ENCODE measurements at places on chromosomes 11 and 22.

GRCh38 chr11:86947541-86947940 lies 7.7 kb downstream of the FZD4 start:
- peak overlapping the region; percentile 47 for H3K27ac ChIP-seq
- H3K4me3 ChIP-seq: no peak overlapping the region
- H3K27me3 ChIP-seq: no peaks in the 10 kb centered on the region
- peaks cover 32% of the 10 kb centered on the region for H3K36me3 ChIP-seq
- DNase-seq: no peak

- no peak for DNase-seq
- no peaks in the 10 kb centered on the region for H3K27me3 ChIP-seq
- peaks cover 47% of the 10 kb centered on the region for H3K36me3 ChIP-seq
- H3K27ac ChIP-seq: peak overlapping the region; percentile 32
- peaks cover 39% of the 10 kb centered on the region for H3K4me1 ChIP-seq
These were observed 73.0 kb downstream of the CD44 start for GRCh38 chr11:35211952-35212351.

- H3K27me3 ChIP-seq: no peaks in the 10 kb centered on the region
- H3K36me3 ChIP-seq: no peaks in the 10 kb centered on the region
- H3K4me3 ChIP-seq: no peak overlapping the region
- no peaks in the 10 kb centered on the region for H3K4me1 ChIP-seq
These were observed 343.3 kb upstream of the CTSC start for GRCh38 chr11:88680806-88681205.

GRCh38 chr11:92633820-92634219 lies 335.6 kb upstream of the MTNR1B start:
- H3K4me1 ChIP-seq: no peaks in the 10 kb centered on the region
- DNase-seq: no peak
- H3K36me3 ChIP-seq: no peaks in the 10 kb centered on the region
- H3K27me3 ChIP-seq: no peaks in the 10 kb centered on the region

- no peaks in the 10 kb centered on the region for H3K27me3 ChIP-seq
- no peaks in the 10 kb centered on the region for H3K36me3 ChIP-seq
- peak; percentile 32 for DNase-seq
- H3K27ac ChIP-seq: no peak overlapping the region
These were observed 21.2 kb upstream of the IL17RA start for GRCh38 chr22:17063411-17064106.

- H3K4me3 ChIP-seq: no peak overlapping the region
- H3K27ac ChIP-seq: no peak overlapping the region
- H3K4me1 ChIP-seq: no peaks in the 10 kb centered on the region
- no peaks in the 10 kb centered on the region for H3K36me3 ChIP-seq
- H3K27me3 ChIP-seq: no peaks in the 10 kb centered on the region
These were observed 281.7 kb downstream of the ST3GAL4 start for GRCh38 chr11:126636911-126637794.

- H3K36me3 ChIP-seq: no peaks in the 10 kb centered on the region
- no peaks in the 10 kb centered on the region for H3K27me3 ChIP-seq
- H3K4me1 ChIP-seq: peaks cover 4% of the 10 kb centered on the region
- no peak for DNase-seq
- H3K27ac ChIP-seq: no peak overlapping the region
- no peak overlapping the region for H3K4me3 ChIP-seq
These were observed 16.1 kb downstream of the IGF2 start for GRCh38 chr11:2122907-2123627.

- peaks cover 87% of the 10 kb centered on the region for H3K4me1 ChIP-seq
- peak overlapping the region; percentile 81 for H3K27ac ChIP-seq
- peaks cover 12% of the 10 kb centered on the region for H3K36me3 ChIP-seq
- DNase-seq: no peak
These were observed 31.2 kb downstream of the CD82 start for GRCh38 chr11:44596525-44597276.

DNA sequence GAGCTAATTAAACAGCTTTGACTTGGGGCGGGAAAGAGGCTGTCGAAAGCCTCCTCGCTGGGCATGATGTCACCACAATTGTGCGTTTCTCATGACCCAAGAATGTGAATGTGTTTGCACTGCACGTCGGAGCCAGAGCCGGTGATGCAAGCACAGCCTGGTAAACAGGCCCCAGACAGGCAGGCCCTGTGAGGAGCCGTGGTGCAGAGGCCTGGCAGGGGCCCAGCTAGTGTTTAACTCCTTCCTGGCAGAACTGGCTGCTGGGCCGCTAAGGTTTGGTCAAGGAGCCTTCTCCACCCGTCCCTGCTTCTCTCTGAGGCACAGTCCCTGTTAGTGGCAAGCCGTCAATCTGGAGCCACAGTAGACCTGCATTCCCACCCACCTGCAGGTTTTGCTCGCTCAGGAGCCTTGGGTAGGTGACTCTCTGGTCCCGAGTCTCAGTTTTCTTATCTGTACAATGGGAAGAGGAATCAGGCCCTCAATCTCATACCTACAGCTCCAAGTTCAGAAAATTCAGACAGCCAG lies 25.4 kb upstream of the SMTN start:
- H3K27ac ChIP-seq: peak overlapping the region; percentile 93
- no peaks in the 10 kb centered on the region for H3K27me3 ChIP-seq
- H3K4me1 ChIP-seq: peaks cover 34% of the 10 kb centered on the region
- no peaks in the 10 kb centered on the region for H3K36me3 ChIP-seq
- DNase-seq: peak; percentile 92
- H3K4me3 ChIP-seq: no peak overlapping the region

DNA sequence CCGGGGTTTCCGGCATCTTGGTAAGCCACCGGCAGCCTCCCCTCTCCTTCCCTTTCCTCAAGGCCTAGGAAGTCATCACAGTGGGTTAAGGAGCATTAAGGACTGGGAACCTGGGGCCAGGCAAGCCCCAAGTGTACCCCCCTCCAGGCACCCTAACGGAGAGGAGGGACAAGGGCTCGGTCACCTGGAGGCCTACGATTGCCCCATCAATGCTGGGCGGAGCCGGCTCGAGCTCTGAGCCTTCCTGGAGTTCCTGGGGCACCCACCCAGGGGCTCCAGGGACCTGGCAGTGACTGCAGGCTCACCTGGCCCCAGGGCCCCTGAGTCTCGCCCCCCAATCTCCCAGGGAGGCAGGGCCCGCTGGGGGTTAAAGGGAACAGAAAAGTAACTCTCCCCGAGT lies 34.5 kb upstream of the EIF3D start:
- H3K27me3 ChIP-seq: peaks cover 37% of the 10 kb centered on the region
- no peaks in the 10 kb centered on the region for H3K36me3 ChIP-seq
- no peak for DNase-seq
- H3K27ac ChIP-seq: no peak overlapping the region

DNA sequence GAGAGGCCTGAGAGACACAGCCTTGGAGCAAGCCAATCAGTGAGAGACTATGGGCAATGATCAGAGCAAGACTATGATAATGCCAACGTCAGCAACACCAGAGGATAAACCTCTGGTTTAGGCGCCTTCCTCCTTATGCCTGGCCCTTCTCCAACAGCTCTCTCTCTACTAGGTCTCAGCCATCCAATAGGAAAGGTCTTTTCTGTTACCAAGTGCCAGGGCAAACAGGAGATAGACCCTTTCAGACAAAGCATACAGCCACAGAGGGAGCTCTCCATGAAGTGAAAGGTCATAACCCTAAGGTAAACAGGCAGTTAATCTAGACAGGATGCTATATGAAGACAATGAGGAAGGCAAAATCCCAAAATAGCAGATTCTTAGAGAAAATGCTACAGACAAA lies 9.5 kb downstream of the STK33 start:
- no peaks in the 10 kb centered on the region for H3K27me3 ChIP-seq
- H3K36me3 ChIP-seq: no peaks in the 10 kb centered on the region
- H3K4me3 ChIP-seq: no peak overlapping the region
- no peaks in the 10 kb centered on the region for H3K4me1 ChIP-seq

DNA sequence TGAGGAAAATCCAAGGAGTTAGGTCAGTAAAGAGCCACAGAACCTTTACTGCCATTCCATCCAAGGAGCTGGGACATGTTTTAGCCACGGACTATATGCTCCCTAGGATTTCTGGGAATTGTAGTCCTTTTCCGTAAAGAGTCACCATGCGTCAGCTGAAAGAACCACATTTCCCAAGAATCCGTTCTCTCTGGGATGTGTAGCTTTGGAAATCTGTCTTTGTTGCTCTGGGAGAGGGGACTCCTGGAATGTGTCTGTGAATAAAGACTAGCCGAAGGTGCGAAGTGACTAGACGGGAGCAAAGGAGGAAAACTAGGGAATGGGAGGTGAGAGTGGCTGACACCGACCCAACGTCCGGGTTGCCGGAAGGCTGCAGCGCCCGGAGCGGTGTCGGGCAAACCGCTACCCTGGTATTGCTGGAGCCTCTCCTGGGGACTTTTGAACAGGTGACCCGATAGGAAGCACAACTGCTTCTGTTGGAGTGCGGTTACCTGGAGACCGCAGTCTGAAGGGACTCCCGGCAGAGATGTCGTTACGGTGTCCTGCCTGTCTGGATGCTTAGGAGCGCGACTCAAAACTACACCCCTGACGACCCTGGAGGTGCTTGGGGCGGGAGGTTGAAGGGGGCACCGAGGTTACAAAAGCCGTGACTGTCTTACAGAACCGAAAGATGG lies at the start of gene IFTAP:
TSS of gene IFTAP (plus strand) at position 187 of the 674 bp plus-strand sequence. CDS start 15,602 bp downstream, outside the sequence.
- peak within 1 kb of the TSS; percentile 72 for H3K4me3 ChIP-seq
- peaks cover 7% of the 10 kb centered on the region for H3K4me1 ChIP-seq
- peak within 1 kb of the TSS; percentile 72 for H3K27ac ChIP-seq
- DNase-seq: peak; percentile 39

DNA sequence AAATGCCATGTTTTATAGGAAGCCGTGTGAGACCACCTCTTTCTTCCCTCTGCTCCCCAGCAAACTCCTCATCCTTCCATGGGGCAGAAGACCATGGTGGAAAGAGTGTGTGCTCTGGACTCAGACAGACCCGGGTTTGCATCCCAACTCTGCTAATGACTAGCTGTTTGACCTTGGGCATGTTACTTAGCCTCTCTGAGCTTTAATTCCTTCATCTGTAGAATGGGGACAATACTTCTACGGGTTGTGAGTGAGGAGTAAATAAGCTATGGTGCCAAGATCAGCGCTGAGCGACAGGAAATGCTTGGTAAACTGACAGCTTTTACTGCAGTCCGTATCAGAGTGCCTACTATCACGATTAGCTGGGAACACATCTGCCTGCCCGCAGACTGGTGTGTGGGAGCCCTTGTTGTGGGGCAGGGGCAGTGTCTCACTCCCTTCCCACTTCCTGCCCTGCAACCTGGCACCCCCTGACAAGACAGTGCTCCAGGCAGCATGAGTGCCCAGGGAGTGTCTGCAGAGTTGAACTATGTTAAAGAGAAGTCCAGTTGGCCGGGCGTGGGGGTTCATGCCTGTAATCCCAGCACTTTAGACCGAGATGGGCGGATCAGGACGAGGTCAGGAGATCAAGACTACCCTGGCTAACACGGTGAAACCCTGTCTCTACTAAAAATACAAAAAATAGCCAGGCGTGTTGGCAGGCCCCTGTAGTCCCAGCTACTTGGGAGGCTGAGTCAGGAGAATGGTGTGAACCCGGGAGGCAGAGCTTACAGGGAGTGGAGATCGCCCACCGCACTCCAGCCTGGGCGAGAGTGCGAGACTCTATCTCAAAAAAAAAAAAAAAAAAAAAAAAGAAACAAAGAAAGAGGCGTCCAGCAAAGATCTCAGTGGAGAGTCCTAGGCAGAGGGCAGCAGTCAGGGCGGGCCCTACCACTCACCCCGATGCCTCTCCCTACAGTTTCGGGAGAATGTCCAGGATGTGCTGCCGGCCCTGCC lies 2.2 kb downstream of the SEC14L2 start:
- peak overlapping the region; percentile 61 for H3K4me3 ChIP-seq
- peaks cover 3% of the 10 kb centered on the region for H3K27me3 ChIP-seq
- H3K27ac ChIP-seq: peak overlapping the region; percentile 38
- peaks cover 40% of the 10 kb centered on the region for H3K4me1 ChIP-seq
- H3K36me3 ChIP-seq: no peaks in the 10 kb centered on the region

DNA sequence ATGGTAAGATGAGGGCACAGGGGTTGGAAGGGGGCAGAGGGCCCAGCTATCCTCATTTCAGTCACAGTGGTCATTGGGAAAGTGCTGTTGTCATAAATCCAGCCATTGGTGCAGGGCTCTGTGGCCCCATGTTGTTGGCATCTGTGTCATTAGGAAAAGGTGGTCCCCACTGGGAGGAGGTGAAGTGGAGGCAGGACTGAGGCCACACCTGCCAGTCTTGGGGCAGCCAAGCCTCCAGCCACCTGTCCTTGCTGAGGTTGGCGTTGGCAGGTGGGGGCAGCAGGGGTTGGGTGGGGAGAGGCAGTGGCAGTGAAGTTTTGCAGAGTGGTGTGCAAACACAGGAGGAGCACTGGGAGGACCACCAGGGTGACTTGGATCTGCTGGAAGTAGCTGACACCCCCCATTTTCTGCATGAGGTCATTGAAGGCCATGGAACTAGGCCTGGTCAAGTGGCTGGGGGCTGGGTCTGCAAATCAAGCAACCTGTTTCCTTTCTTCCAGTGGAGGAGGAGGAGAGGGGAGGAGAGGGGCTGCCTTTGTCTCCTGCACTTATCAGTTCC lies 25.3 kb downstream of the SLC22A6 start:
- no peaks in the 10 kb centered on the region for H3K36me3 ChIP-seq
- no peak overlapping the region for H3K27ac ChIP-seq
- H3K4me1 ChIP-seq: peaks cover 10% of the 10 kb centered on the region
- no peak for DNase-seq
- peaks cover 9% of the 10 kb centered on the region for H3K27me3 ChIP-seq

DNA sequence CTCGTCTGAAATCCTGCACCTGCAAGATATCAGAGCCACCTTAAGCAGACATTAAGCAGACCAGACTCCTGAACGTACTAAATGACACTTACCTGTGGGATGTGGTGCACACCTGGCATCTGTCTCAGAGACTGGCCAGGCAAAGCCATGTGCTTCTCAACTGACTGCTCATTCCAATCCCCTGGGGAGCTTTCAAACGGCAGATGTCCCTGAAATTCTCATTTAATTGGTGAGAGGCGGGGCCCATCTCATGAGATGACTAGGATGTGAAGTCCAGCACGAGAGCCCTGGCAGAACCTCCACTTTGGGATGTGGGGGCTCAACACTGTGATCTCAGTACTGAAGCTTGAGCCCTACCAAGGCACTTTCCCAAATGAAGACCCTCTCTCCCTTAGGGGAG lies 84.9 kb upstream of the HMGXB4 start:
- no peaks in the 10 kb centered on the region for H3K36me3 ChIP-seq
- no peaks in the 10 kb centered on the region for H3K4me1 ChIP-seq
- no peak overlapping the region for H3K27ac ChIP-seq
- H3K4me3 ChIP-seq: no peak overlapping the region

- DNase-seq: no peak
- H3K36me3 ChIP-seq: no peaks in the 10 kb centered on the region
- H3K27ac ChIP-seq: no peak overlapping the region
- no peaks in the 10 kb centered on the region for H3K4me1 ChIP-seq
- H3K27me3 ChIP-seq: no peaks in the 10 kb centered on the region
These were observed 181.5 kb downstream of the TMEM135 start for GRCh38 chr11:87219266-87219665.

DNA sequence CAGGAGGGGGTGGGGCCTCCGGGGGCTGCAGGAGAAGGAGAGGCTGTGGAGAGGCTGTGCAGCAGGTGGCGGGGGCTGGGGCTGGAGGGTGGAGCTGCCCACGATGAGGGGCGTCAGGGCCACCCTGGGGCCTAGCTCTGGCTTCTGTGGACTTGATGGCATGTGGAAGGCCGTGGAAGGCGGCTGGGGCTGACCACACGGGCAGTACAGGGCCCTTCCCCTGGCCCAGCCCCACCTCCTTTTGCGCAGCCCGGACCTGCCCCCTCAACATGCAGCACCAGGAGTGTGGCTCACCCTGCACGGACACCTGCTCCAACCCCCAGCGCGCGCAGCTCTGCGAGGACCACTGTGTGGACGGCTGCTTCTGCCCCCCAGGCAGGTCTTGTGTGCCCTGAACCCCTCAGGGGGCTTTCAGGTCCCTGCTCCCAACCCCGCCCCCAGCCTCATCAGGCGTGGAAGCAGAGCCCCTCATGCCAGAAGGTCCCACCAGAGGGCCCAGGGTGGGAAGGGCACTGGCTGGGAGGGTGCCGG lies 6.1 kb downstream of the MUC5B start:
- no peak overlapping the region for H3K4me3 ChIP-seq
- no peaks in the 10 kb centered on the region for H3K4me1 ChIP-seq
- H3K36me3 ChIP-seq: no peaks in the 10 kb centered on the region
- H3K27ac ChIP-seq: no peak overlapping the region
- no peaks in the 10 kb centered on the region for H3K27me3 ChIP-seq
- DNase-seq: peak; percentile 59

Data from tibial artery (tissue), 4 donors.